Mucosa of descending colon (tissue), 3 donors: ENCODE measurements at places on chromosomes 1 and 21. TPM values are rescaled to one million over a fixed set of nuclear protein-coding genes. Genes with fewer than 3 reads are reported as not detected.

CFHR3 gene
- total RNA-seq = not detected

- no peak for DNase-seq
These were observed 92.0 kb upstream of the PPM1J start for GRCh38 chr1:112807117-112807516.

DNA sequence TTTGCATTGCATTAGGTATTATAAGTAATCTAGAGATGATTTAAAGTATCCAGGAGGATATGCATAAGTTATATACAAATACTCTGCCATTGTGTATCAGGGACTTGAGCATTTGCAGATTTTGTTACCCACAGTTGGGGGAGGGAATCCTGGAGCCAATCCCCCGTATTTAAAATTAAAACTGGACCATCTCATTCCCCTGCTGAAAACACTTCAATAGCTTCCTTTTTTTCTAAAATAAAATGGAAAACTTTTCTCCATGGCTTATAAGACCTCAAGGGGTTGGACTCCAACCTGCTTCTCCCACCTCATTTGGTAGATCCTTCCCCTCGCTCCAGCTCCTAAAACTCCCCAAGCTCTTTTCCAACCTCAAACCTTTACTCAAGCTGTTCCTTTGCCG lies 10.4 kb upstream of the CD34 start:
- DNase-seq = no peak

GRCh38 chr1:208234721-208235120 lies 9.5 kb downstream of the PLXNA2 start:
- DNase-seq = no peak

CDC20 gene
- 44.0 TPM for total RNA-seq

- no peak for DNase-seq
These were observed 161.1 kb upstream of the FAM78B start for GRCh38 chr1:166327886-166328285.

DNA sequence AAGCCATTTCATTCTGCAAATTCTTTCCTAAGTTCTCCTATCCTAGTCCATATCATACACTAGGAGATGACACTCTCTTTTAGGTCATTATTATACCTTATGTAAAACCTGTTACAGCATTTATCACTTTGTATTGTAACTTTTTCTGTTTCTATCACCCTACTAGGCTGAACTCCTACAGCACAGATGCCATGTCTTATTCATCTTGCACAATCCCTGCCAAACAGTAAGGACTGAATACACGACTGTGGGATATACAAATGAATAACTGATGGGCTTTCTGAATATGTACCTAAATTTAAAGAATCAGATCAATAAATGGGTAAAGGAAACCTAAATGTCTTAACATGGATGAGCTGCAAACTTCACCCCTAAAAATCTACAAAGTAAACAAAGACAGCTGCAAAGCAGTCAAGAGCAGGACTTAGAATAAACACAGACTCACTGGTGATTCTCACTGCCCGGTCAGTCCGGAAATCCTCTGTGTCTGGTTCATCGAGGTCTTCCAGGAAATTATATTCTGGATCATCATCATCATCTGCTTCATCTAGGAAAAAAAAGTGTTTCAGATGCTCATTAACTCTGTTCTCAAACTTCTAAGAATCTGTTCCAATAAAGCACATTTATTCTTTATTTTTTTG lies 62.3 kb downstream of the GON4L start:
- no peak for DNase-seq

E2F2 gene
- 14.5 TPM for total RNA-seq

GRCh38 chr1:161177936-161178244 lies 583 bp upstream of the B4GALT3 start:
- DNase-seq = no peak

GRCh38 chr1:55067022-55067778 lies 27.9 kb downstream of the PCSK9 start:
- DNase-seq = no peak

- no peak for DNase-seq
These were observed 84.0 kb downstream of the PBX1 start for GRCh38 chr1:164643018-164643417.

- no peak for DNase-seq
These were observed 223.5 kb upstream of the NCAM2 start for GRCh38 chr21:20774737-20775136.

VSIG8 gene
- total RNA-seq = not detected

SZRD1 gene
- 120 TPM for total RNA-seq

DNA sequence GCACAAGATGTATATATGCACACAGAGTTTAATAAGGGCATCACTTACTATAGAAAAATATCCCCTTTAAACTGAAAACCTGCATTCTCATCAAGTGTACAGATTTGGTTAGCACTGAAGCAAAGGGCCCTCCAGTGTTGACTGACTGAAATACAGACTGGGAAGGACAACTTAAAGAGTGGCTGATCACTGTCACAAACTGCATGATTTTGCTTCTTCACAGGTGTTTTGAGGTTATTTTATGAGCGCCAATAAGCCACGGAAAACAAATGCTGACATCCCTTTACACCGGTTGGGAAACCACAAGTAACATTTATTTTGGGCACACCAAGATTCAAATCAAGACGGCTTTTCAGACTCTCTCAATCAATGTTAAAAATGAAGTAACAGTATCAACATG lies 30.9 kb upstream of the RAP1GAP start:
- DNase-seq = no peak

DNA sequence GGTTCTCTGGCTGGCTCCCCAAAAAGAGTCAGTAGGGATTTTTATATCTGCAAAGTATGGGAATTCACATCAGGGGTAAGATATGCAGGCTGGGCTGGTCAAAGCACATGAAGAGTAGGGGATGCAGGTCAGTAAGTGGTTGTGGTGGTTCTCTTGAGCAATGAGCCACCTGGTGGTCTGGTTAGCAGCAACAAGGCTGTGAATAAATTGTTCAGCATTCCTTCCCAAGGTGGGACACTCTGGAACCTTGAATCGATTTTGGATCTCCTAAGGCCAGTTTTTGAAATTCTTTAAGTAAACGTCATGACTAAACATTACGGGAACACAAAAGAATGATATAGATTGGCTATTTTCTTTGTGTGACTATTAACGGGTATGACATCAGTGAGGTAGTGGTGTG lies 563.0 kb upstream of the NEGR1 start:
- DNase-seq = no peak

GIPC2 gene
- total RNA-seq = 12.8 TPM

DNA sequence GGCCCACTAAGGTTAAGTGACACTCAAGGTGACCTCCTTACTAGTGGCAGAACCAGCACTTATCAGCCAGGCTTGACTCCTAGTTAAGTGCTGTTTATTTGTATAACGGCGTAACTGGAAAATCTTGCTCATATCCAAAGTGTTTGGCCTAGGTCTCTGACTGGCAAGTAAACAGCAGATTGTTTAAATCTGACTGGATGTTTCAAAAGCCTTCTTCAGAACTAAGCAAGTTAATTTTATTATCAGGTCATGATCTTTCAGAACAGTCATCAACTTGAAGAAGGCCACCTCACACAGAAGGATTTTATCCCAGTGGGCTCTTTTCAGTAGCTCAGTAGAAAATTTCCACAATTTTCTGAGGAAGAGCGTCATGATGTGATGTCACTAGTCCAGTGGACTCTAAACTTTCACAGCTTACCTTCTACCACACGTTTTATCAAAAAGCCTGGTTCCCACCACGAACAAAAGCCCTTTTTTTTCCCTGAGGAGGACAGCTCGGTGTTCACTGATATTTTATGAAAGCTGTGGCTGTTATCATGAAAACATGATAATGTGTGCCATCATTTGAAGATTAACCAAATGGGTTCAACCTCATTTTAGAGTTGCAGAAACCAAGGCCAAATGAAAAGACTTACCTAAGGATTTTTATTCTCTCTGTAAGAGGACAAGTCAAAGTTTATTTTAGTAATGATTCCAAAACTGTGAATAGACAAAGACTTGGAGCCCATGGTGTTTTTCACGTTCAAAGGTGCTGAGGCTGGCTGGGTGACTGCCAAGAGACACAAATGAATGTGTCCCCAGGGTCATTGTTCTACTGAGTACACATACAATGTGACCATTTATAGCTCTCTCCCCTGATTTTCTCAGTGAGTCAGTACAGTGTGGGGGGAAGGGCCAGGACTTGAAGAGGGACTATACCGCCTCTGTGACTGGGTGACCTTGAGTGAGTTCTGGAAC lies 9.1 kb downstream of the SGIP1 start:
- peak; percentile 83 for DNase-seq

DNA sequence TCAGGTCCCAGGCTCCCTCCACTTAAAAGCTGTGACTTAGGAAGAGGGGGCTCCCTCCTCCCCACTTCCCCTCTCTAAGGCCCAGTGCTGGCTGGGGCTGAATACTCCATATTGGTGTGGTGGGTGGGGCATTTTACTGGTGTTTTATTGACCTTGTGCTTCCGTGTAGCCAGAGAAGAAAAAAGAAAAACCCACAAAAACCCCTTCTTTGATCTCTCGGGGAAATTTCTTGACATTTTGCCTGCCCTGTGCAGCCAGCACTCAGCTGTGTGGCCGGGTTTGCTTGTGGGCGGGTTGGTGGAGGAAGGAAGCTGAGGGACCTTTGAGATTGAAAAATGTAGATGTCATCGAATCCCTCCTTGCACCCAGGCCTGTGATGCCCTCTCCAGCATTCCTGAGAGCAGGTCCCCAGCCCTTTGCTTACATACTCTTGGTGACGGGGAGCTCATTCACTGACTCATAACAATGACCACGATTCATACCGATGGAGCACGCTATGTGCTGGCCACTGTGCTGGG lies 24.8 kb downstream of the TNFRSF8 start:
- no peak for DNase-seq
